AG08395 (cell line): ENCODE measurements at places on chromosomes 16 and 17.

- peak; percentile 92 for DNase-seq
Measured at GRCh38 chr16:15482068-15482747, 47.8 kb downstream of the BMERB1 start.

DNA sequence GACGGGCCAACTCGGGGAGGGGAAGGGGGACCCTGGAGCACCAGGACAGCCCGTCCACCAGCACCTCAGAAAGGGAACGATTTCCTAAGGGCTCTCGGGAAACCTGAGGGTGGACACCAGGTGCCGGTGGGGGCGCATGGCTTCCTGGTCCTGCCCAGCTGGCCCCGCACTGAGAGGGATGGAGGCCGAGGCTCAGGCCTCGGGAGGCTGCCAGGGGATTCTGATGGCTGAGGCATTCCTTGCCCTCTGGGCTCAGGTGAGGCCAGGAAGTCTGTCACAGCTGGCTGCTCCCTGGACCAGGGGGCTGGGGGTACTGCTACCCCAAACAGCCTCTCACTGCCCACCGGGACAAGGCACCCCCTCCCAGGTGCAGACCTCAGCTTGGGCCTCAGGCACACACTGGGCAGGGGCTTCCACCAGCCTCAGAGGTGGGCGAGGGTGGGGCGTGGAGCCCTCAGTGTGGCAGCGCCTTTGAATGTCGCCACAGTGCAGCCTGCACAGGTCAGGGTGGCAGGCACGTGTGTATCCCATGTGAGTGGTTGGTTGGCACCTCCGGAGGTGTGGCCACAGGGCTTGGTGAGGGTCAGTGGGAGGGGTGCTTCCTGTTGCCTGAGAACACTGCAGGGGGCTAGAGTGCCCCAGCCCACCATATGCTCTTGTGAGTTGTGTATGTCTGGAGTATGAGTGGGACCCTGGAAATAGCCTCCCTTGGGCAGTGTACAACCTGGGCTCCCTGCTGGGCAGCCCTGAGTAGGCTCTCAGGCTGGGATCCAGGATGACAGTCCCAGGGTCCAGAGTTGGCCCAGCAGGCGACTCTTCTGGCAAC is 3.9 kb upstream of the FSCN2 start:
- DNase-seq: no peak

DNA sequence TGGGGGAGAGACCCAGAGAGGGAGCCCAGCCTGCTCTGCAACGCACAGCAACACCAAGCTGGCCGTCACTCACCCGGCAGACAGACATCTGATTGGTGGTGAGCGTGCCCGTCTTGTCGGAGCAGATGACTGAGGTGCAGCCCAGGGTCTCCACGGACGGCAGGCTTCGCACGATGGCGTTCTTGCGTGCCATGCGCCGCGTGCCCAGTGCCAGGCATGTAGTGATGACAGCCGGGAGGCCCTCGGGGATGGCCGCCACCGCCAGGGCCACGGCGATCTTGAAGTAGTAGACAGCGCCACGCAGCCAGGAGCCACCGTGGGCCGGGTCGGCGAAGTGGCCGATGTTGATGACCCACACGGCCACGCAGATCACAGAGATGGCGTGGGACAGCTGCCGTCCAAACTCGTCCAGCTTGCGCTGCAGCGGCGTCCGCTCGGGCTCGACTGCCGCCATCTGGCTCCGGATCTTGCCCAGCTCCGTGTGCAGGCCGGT is 16.9 kb downstream of the ATP2A3 start:
- DNase-seq: no peak

DNA sequence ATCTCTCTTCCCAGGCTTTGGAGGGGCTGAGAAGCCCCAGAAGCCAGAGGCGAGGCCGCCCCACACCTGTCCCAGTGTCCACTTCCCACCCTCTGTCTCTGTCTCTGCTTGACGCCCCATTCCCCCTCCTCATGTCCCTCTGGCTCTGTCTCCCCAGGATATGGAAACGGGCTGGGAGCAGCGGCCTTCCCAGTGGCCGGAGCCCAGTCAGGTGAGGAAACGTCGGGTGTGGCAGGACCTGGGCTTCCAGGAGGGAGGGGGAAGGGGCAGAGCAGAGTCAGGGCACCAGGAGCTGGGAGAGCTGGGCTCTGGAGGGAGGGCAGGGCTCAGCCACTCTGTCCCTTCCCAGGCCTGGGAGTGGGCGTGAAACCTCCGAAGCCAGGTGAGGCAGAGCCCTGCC is 10.6 kb upstream of the PKMYT1 start:
- DNase-seq: no peak

- no peak for DNase-seq
Measured at GRCh38 chr17:29587591-29587990, 1.9 kb downstream of the GIT1 start.

GRCh38 chr17:63290784-63291183 is 155.3 kb downstream of the CYB561 start:
- no peak for DNase-seq

DNA sequence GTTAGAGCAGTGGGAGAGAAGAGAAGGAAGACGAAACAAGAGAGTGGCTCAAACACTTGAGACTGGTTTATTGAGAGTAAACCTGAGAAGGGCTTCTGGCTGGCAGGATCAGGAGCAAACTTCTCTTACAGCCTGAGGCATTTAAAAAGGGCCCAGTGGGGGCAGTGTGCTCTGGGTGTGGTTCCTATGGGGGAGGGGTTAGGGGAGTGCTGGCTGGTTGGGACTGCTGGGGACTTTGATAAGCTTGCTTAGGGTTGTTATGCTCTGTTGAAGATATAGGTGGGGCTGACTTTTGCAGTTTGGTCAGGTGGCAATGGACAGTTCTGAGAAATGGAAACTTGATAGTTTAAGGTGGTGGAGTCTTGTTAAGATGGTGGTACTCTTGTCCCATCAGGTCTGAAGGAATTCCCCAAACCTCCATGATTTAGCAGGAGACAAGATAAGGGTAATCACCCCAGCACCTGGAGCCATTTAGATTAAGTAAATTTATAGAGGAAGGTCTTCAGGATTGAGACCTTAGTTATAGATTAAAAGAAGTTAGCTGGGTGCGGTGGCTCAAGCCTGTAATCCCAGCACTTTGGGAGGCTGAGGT is 79.3 kb downstream of the EMP2 start:
- DNase-seq: no peak
